GM13976 (cell line): ENCODE measurements at places on chromosomes 2 and 18.

- no peak for DNase-seq
Measured at GRCh38 chr2:169260246-169260645, 102.1 kb downstream of the LRP2 start.

GRCh38 chr2:100135415-100135814 is 7.0 kb downstream of the AFF3 start:
- no peak for DNase-seq

- no peak for DNase-seq
Measured at GRCh38 chr2:121065239-121065638, 219.8 kb downstream of the TFCP2L1 start.

- DNase-seq: no peak
Measured at GRCh38 chr2:215507836-215508235, 72.0 kb upstream of the FN1 start.

DNA sequence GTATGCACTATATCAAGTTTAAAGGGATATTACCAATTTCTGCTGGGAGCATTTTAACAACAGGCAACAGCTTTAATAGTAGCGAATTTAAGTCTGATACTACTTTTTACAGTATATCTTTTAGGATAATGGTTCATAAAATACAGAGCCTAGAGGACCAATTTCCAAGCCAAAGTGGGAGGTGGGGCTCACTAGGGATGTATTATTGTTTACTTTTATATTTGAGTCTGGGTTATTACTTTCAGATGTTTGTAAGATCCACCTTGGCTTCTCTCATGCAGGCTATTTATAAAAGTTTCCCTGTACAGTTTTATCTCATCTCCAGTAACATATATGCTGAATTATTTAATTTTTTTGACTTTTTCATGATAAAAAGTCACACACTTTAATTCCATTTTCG is 242.0 kb downstream of the CMPK2 start:
- no peak for DNase-seq

GRCh38 chr2:45653122-45653913 is 1.8 kb downstream of the PRKCE start:
- DNase-seq: no peak

- no peak for DNase-seq
Measured at GRCh38 chr2:177031438-177032180, 181.0 kb upstream of the HNRNPA3 start.

GRCh38 chr18:62457877-62458276 is 64.9 kb upstream of the ZCCHC2 start:
- no peak for DNase-seq

DNA sequence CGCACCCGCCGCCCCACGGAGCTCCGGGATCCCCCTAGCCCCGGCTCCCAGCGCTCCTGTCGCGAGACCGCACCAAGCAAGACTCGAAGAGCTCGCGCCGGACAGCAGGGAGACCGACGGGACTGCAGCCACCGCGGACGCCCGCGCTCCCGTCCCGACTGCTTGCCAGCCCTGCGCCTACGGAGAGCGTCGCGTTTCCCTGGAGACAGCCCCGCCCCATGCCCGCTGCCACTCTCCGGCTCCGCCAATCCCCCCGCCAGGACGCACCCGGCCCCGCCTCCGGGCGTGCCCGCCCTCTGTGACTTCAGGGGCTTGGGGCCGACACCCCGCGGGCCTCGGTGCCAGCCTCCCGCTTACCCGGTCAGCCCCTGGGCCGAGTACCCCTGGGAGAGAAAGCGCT is at the start of gene ANKMY1:
ANKMY1 (minus strand) TSS at position 181 of the 400 bp plus-strand sequence. CDS start 653 bp downstream, outside the sequence.
- peak; percentile 86 for DNase-seq

DNA sequence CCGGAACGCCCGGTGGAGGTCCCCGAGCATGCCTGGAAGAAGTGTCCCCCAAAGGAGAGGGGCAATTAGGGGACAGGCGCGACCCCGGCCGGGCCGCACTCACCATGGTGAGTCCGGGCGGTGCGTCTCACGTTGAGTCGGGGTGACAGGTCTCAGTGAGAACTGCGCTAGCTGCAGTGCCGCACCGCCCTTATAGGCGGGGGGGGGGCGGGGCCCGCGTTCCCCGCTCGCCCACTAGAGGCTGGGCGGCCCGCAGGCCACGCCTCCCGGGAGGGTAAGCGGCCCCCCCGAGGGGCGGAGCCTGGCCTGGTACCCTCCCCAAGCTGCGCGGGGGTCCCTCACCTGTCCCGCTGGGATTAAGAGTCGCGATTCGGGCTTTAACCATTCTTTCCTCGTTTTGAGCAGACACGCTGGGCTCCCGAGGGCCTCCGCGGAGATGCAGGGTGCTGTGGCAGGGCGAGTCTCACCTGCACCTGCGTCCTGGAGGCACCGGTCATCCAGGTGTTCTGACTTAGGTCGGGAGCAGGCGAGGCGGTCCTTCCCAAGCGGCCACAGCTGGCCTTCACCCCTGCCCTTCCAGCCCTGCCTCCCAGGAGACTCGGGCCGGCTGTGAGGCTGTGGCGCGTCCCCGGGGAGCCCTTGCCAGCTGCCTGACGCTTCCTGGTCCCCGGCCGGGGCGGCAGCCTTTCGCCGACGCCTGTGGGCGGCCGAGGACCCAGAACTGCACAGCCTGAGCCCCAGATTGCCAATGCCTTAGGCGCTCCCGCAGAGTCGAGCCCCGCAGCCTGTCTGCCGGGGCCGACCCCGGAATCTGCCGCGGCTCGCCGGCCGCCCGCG is at the start of gene TUBA4A:
TUBA4A (minus strand) TSS at position 166 of the 837 bp plus-strand sequence; CDS start at position 106, 60 bp downstream.
- DNase-seq: peak; percentile 99

- no peak for DNase-seq
Measured at GRCh38 chr2:15074751-15075700, 442.5 kb downstream of the LRATD1 start.

- no peak for DNase-seq
Measured at GRCh38 chr18:79538635-79539034, 141.0 kb upstream of the CTDP1 start.

DNA sequence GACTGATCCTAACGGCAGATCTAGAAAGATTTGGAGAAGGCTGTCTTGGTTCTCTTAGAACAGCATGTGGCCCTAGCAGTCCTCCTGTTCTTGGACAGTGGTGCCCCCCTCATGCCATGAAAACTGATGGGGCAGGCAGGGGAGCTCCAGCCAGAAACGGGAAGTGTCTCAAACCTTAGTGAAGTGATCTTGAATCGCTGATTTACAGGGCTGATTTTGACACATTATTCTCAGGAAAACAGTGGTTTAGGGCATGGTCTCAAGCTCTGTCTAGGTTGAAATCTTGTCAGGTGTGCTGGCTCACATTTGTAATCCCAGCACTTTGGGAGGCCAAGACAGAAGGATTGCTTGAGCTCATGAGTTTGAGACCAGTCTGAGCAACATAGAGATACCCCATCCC is 37.8 kb downstream of the SRSF7 start:
- DNase-seq: no peak

DNA sequence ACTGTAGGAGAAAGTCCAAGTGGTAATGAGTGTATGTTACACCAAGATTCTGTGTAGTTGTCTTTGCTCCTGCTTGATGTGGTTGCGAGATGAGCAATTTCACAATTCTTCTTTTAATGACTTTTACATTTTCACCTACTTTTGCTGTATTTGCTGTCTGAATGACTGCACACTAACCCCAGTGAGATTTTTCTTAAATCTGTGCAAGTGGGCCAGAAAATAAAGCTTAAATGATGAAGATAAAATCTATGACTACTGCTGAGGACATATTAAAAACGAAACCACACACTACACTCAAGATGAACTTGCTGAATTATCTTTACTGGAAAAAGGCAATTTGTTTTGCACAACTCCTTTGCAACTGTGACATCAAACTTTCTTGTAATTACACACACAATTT is 4.1 kb downstream of the LDAH start:
- no peak for DNase-seq

GRCh38 chr2:32446369-32446768 is 89.5 kb downstream of the BIRC6 start:
- no peak for DNase-seq

- no peak for DNase-seq
Measured at GRCh38 chr2:182817558-182817957, 48.9 kb downstream of the FRZB start.

DNA sequence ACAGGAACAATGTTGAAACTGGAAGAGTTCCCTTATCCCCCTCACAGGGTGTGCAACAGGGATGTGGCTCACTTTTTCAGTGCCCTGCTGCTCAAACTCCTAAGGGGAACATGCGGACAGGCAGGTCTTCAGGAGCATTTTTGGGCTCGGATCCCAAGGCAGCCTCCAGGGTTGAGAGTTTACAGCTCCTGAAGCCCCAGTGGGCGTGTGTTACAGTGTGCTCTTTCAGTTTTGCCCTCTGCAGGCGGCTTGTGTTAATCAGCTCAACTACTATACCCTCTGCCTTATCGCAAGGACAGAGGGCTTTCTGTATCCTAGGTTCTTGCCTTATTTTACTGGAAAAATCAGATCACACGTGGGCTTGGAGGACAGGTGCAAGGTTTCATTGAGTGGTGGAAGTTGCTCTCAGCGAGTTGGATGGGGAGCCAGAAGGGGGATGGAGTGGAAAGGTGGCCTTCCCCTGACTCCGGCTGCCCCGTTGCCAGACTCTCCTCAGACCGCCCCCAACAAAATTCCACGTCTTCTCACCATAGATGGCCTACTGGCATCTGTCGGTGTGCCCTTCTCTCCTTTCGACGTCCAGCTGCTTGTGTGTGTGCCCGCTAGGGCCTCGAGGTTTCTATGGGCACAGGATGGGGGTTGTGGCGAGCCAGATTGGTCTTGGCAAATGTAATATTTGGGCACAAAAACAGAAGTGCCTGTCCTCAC is 541.9 kb downstream of the TMX3 start:
- no peak for DNase-seq

- DNase-seq: no peak
Measured at GRCh38 chr2:181894381-181894780, 2.9 kb downstream of the ITPRID2 start.

DNA sequence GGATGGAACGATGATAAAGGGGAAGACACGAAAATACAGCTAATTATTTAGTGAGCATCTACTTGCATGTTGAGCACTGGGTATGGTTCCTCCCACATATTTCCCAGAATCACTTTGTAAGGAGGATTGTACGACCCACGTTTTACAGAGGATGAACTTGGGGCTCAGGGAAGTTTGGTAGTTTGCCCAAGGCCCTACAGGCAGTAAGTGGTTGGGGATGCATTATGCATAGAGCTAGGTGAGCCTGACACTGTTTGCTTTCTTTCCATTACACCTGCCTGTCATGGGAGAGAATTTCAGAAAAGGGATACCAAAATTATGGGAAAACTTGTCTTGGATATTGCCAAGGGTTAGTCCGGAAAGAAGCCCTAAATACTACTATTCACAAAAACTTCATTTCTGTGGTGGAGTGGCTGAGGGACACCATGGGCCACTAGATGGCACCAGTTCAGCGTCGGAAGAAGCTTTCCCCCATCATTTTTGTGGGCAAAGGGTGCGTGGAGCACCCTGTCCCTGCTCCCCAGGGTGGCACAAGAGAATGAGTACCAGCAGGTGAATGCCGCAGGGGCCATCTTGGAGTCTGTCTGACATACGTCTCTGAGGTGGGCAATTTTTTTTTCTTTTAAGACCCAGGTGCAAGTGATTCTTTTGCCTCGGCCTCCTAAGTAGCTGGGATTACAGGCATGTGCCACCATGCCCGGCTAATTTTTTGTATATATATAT is 23.5 kb upstream of the C18orf32 start:
- peak; percentile 60 for DNase-seq

GRCh38 chr2:239150125-239151011 is 250.5 kb downstream of the HDAC4 start:
- no peak for DNase-seq

DNA sequence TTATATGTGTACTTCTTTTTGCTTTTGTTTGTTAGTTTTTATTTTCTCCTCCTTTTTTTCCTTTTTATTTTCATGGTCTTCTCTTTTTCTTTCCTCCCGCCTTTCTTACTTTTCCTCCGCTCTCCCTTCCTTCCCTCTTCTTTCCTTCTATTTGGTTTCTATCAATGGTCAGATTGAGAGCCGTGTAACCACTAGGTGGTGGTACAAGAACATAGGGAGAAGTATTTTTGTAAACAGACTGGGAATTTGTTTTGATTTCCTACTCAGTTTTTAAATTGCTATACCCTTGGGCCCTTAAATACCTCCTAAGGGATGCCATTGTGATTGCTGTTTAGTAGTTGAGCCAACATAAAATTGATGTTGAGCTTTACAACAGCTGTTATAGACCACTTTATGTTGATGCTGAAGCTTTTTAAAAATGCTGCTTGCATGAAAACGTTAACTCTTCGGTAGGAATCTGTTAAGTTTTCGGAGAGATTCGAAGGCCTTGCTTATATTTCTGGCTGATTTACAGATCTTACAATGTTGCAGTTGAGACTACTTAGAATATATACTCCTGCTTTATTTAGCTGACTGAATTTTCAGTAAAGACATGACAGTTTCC is 124.2 kb downstream of the UBE2E3 start:
- DNase-seq: no peak

GRCh38 chr2:24972315-24972961 is 683 bp upstream of the DNAJC27 start:
- peak; percentile 42 for DNase-seq

GRCh38 chr2:191311-192190 is 72.3 kb downstream of the SH3YL1 start:
- DNase-seq: no peak

GRCh38 chr2:26627350-26628105 is 13.6 kb downstream of the CIB4 start:
- DNase-seq: no peak

DNA sequence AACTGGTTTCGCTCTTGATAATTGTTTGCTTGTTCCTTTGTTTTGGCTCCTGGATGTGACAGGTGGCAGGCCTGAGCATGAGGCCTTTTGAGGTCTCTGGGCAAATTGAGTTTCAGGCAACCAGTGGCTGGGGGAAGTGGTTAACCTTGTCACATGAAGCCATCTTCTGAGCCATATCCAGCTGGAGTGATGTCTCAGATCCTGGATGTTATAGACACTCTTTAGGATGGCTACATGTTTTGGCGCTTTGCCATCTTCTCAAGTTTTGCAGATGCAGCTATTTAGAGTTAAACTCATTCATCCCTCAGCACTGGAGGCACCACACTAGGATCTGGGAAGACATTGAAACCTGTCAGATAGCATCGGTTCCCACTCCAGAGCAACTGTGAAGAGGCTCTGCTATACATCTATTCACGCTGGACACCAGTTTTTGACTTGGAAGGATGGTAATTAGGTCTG is 25.3 kb upstream of the TACR1 start:
- no peak for DNase-seq

DNA sequence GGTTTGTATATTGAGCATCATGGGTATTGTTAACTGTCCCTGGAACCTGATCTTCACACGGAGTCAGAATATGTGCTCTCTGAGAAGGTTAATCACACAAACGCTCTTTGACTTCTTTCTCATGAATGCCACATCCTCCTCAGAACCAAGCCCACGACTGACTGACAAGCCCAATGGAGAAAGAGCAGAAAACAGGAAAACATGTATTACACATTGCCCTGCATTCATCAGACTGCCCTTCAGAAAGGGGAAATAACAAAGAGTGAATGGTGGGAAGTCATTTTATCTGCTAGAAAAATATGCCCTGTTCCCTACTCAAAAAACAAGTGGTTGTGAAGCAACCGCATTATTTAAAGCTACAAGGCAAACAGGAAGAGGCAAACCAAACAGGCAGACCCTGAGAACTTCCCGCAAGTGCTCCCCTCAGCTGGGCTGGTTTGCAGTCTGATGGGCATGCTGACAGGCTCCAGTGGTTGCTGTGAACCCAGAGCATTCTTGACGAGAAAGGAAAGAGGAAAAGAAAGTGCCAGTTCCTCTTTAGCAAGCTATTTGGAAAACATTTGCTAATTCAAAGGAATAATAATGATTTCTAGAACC is 172.9 kb upstream of the SETBP1 start:
- DNase-seq: no peak

- DNase-seq: no peak
Measured at GRCh38 chr2:18883616-18884456, 294.5 kb upstream of the NT5C1B start.
